Fibroblast of the aortic adventitia (primary cell): ENCODE measurements at places on chromosomes 1 and 21. TPM values are rescaled to one million over a fixed set of nuclear protein-coding genes. Genes with fewer than 3 reads are reported as not detected.

Gene UBXN10
- not detected in 2 replicates for total RNA-seq

Gene SZT2
- 26.0 and 35.4 TPM in 2 replicates for total RNA-seq

Gene KRTAP12-2
- total RNA-seq: not detected in 2 replicates

Gene SPATA1
- 0.41 and 3.0 TPM in 2 replicates for total RNA-seq

Gene TTLL7
- total RNA-seq: 16.0 and 20.9 TPM in 2 replicates

Gene STUM
- 0.98 TPM in 1 of 2 replicates, not detected in the other for total RNA-seq

Gene GPR61
- under 0.01 TPM in 1 of 2 replicates, not detected in the other for total RNA-seq

Gene GOLT1A
- total RNA-seq: not detected in 2 replicates

Gene OR10J1
- not detected in 2 replicates for total RNA-seq

Gene AMPD1
- total RNA-seq: not detected in 2 replicates

Gene SAMSN1
- total RNA-seq: 0.27 TPM in 1 of 2 replicates, not detected in the other

Gene FGR
- 0.18 TPM in 1 of 2 replicates, not detected in the other for total RNA-seq

Gene FOXD3
- not detected in 2 replicates for total RNA-seq

Gene COL11A1
- total RNA-seq: 0.45 and 49.6 TPM in 2 replicates

Gene HPDL
- total RNA-seq: 1.1 and 1.4 TPM in 2 replicates

Gene TENT5C
- 0.45 and 5.5 TPM in 2 replicates for total RNA-seq

Gene ITGB2
- total RNA-seq: 0.09 TPM in 1 of 2 replicates, not detected in the other

Gene SPRR1B
- not detected in 2 replicates for total RNA-seq

Gene AIM2
- not detected in 2 replicates for total RNA-seq

Gene FOXO6
- not detected in 2 replicates for total RNA-seq

Gene ZNF683
- total RNA-seq: not detected in 2 replicates

Gene IQGAP3
- 0.41 and 28.7 TPM in 2 replicates for total RNA-seq

Gene GBP4
- 0.09 and 3.7 TPM in 2 replicates for total RNA-seq

Gene CFAP126
- not detected in 2 replicates for total RNA-seq

Gene LCE2B
- total RNA-seq: not detected in 2 replicates

Gene KIF26B
- 4.6 and 20.9 TPM in 2 replicates for total RNA-seq

Gene SLC1A7
- 0.41 and 3.8 TPM in 2 replicates for total RNA-seq

Gene CD244
- 0.33 TPM in 1 of 2 replicates, not detected in the other for total RNA-seq
